ENCODE measurements at places on chromosomes 13 and 19.

GRCh38 chr19:40578442-40578908, 1.8 kb downstream of the SHKBP1 start:
- H3K27me3 ChIP-seq, result no peaks in the 10 kb centered on the region
- peaks cover 19% of the 10 kb centered on the region for H3K4me1 ChIP-seq
- H3K4me3 ChIP-seq, result no peak overlapping the region
- H3K27ac ChIP-seq, result no peak overlapping the region

DNA sequence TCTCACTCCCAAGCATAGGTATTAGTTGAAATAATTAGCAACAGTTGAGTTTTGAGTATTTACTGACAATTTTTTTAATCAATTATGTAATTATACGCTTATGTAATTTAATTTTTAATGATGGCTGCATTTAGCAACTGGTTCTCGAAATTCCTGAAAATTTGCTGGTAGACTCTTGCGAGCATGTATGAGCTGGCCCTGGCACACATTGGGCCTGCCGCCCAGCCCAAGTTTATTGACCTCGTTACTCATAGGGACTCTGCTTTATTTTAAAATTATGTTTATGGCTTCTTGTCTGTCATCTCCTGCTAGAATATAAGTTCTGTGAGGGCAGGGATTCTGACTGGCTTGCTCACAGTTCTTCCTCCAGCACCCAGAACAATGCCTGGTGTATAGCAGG, 6.7 kb downstream of the KLK14 start:
- no peak for DNase-seq
- no peaks in the 10 kb centered on the region for H3K36me3 ChIP-seq
- no peak overlapping the region for H3K4me3 ChIP-seq
- H3K27ac ChIP-seq, result no peak overlapping the region
- no peaks in the 10 kb centered on the region for H3K27me3 ChIP-seq

- no peak overlapping the region for H3K4me3 ChIP-seq
- DNase-seq, result peak; percentile 54
- peaks cover 45% of the 10 kb centered on the region for H3K4me1 ChIP-seq
- no peaks in the 10 kb centered on the region for H3K27me3 ChIP-seq
- peak overlapping the region; percentile 55 for H3K27ac ChIP-seq
Measured at GRCh38 chr19:48806518-48806817, 4.4 kb downstream of the BCAT2 start.

DNA sequence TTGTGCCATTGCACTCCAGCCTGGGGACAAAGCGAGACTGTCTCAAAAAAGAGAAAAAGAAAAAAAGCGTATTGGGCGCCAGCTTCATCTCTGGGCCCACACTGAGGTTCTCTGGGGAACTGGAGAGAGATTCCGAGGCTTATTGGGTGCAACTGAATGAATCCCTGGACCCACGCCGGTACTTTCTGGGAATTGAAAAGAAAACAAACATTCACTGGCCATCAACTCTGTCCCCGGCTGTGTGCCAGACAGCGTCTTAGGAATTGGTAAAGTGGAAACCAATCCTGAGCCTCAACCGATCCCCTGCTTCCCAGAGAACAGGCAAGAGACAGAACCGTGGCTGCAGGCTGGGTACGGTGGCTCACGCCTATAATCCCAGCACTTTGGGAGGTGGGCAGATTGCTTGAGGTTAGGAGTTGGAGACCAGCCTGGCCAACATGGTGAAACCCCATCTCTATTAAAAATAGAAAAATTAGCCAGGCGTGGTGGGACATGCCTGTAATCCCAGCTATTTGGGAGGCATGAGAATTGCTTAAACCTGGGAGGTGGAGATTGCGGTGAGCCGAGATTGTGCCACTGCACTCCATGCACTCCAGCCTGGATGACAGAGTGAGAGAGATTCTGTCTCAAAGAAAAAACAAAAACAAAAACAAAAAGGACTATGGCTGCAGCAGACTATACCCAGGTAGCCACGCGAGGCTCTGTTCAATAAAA, 8.6 kb downstream of the ANO8 start:
- DNase-seq, result no peak
- no peaks in the 10 kb centered on the region for H3K36me3 ChIP-seq
- H3K27ac ChIP-seq, result no peak overlapping the region
- H3K27me3 ChIP-seq, result no peaks in the 10 kb centered on the region
- peaks cover 22% of the 10 kb centered on the region for H3K4me1 ChIP-seq

Measured in body of pancreas (tissue), 4 donors.